ENCODE measurements at places on chromosomes 3 and 15.

DNA sequence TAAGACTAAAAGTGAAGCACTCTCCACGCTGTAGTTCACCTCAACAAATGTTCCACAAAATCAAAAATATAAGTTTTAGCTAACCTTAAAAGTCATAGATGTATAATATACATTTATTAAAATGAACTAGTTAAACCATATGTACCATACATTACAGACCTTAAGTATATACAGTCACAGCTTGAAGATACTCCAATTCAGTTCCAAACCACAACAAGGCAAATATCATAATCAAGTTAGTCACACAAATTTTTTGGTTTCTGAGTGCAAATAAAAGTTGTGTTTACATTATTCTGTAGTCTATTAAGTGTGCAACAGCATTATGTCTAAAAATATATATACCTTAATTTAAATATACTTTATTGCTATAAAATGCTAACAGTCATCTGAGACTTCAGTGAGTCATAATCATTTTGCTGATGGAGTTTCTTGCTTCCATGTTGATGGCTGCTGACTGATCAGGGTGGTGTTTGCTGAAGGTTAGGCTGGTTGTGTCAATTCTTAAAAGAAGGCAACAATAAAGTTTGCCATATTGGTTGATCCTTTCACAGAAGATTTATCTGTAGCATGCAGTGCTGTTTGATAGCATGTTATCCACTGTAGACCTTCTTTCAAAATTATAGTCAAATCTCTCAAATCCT is 736.7 kb downstream of the NSUN3 start:
- no peak for DNase-seq

DNA sequence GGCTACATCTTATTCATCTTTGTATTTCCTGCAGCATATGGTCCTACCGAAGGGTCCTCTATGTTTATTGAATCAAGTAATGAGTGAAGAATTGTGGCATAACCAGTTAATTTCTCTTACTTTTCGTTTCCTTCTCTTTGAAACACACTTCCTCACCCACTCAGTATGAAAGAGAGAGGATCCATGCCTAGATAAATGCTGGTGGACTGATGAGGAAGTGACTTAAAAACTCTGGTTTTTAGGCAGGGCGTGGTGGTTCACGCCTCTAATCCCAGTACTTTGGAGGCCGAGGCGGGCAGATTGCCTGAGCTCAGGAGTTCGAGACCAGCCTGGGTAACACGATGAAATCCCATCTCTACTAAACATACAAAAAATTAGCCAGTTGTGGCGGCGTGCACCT is 2.2 kb upstream of the MB21D2 start:
- DNase-seq = no peak

DNA sequence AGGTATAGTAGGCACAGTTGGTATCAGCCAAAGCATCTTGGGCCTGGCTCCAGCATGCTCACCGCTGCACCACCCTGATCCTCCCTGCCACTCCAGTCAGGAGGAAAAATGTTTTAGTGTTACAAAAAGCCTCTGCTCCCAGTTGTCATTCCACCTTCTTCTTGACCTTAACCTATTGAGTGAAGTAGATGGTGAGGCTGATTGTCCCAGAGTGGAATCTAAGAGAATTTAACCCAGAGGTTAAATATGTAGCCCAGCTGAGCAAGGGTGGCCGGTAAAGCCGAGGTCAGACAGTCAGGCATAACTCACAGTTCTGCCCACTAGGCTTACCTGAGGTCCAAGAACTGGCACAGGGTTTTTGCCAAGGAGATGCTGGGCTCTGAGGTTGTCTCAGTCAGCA is 30.7 kb upstream of the TNIK start:
- DNase-seq = no peak

DNA sequence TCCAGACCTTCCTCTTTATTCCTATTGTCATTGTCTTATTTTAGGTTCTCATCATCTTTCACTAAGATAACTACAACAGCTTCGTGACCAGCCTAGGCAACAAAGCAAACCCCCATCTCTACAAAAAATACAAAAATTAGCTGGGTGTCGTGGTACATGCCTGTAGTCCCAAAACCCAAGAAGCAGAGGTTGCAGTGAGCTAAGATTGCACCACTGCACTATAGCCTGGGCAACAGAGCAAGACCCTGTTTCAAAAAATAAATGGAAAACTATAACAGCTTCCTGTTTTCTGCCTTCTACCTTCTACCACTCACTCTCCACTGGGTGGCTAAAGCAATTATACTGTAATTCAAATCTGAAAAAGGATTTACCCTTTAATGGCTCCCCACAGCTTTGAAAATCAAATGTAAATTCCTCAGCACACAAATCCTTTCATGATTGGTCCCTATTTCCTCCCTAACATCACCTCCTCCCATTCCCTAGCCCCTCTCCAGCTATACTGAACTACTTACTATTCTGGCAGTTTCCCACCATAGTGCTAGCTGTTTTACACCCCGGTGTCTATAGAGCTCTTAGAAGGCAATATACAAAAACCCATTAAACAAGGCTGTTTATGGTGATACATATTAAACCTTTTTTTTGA is 33.4 kb downstream of the LRRFIP2 start:
- DNase-seq = no peak

- DNase-seq = no peak
Measured at GRCh38 chr15:47603026-47603425, 114.3 kb upstream of the SEMA6D start.

GRCh38 chr3:61901986-61902385 is 340.6 kb downstream of the PTPRG start:
- DNase-seq = no peak
